ENCODE measurements at places on chromosomes 5 and 9.

DNA sequence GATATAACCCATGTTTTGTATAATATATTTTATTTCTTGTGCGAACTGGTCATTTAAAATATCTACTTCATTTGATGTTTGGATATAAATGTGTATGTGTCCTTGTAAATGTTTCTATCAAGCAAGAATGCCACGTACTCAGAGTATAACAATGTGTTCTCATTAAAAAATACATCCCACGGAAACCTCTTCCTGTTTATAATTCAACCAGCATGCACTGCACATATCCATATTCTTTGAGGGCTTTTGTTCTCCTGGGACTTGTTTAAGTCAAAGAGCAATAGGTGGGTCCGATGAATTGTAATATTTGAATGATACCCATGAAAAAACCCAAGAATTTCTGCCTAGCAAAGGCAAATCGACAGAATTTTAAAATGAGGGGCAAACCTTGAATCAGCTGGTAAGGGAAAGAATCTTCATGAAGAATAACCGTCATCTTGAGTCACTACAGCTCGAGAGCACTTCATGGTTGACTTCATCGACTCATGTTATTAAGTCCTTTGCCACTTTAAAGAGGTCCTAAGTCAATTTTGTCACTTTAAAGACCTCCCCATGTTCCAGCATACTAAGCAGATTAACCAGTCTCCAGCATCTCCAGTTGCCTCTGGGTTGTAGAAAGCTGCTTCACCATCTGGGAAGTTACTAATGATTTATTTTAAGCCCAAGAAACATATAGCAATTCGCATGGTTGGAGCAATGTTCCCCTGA, 80.6 kb downstream of the NPR3 start:
- no peak for DNase-seq

DNA sequence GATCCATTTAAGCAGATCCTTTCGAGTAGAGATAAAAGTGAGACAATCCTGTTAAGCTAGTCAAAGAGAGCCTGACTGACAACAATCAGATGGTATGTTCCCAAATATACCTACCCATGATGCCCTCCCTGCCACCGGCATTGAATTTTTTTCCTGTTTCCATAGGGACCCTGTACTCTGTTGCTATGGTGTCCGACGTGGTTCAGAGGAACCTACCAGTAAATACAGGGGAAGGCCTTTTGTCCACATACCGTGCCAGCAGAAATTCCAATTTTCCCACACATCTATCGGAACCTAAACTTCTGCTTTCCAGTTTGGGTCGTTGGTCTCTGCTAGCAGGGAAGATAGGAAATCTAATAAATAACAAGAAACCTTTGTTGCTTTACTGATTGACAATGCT, 64.7 kb downstream of the MEGF10 start:
- no peak for DNase-seq

DNA sequence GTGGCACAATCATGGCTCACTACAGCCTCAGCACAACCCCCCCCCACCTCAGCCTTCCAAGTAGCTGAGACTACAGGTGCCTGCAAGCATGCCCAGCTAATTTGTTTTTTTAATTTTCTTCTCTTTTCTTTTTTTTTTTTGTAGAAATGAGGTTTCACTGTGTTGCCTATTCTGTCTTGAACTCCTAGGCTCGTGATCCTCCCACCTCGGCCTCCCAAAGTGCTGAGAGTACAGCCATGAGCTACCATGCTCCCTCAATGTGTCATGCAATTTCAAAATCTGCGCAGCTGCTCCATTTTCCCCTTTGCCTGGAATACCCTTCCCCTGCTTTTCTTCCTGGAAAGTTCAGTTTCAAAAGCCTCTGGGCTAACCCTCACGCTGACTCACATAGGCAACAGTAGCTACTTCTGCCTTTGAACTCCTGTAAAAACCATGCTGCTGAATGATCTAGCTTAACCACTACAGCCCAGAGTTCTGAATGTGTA, 71.0 kb upstream of the IL7R start:
- DNase-seq = no peak

- DNase-seq = peak; percentile 28
These were observed 386.1 kb upstream of the MPDZ start for GRCh38 chr9:13665418-13666066.

GRCh38 chr5:44952376-44952775, 143.6 kb downstream of the MRPS30 start:
- DNase-seq = peak; percentile 18

- no peak for DNase-seq
These were observed 117.6 kb downstream of the PRDM6 start for GRCh38 chr5:123206618-123207017.

GRCh38 chr5:109688630-109688969, 1.1 kb upstream of the MAN2A1 start:
- no peak for DNase-seq

DNA sequence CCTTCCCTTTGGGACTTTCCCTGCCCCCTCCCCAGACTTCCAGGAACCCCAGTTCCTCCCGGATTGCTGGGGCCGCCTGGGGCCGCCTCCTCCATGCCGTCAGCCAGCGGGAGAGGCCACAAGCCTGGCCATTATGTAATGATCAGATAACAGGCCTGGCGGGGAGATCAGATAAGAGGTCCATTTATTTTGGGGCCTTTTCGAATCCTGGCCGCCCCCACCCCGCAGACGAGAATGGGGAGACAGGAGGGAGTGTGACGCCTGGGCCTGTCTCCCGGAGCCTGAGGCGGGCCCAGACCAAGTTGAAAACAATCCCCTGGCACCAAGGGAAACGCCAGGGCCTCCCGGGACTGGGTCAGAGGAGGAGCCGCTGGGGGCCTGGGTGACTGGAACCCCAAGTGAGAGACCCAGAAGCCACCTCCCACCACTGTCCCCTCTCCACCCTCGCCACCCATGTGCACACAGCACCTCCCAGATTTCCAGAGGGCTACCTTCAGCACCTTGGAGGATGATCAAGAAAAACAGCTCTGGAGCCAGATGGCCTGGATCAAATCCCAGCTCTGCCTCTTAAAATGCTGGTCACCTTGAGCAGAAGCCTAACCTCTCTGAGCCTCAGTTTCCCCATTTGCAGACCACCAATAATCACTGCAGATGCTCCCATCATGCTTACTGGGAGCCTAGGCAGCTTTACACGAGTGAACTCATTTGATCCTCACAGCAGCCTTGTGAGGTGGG, 7.8 kb downstream of the ENG start:
- DNase-seq = no peak

DNA sequence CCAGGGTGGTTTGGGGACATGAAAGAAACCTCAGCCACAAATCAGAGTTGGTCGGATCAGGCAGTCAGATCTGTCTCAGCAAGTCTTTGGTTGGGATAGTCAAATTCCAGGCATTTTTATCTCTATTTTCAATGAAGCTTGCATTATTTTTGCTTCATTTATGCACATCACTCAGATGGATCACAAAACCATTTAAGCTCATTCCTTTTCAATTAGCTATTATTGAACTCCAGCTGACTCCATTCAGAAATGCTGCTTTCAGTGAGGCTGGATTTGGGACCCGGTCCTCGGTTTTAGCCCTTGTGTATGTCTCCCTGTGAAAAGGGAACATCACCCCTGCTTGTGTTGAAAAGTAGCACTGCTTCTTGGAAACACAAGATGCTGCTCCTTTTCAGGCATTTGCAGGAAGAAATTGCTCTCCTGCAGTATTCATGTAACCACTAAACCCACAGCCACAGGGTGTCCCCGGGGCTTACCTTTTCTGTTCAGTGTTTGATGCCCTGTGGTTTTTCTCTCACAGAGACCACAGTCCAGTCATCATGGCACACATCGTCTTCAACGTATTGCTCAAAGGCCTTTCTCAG, 232.9 kb downstream of the NFIB start:
- no peak for DNase-seq

- DNase-seq = no peak
These were observed 2.3 kb upstream of the SMIM33 start for GRCh38 chr5:139468421-139468931.

DNA sequence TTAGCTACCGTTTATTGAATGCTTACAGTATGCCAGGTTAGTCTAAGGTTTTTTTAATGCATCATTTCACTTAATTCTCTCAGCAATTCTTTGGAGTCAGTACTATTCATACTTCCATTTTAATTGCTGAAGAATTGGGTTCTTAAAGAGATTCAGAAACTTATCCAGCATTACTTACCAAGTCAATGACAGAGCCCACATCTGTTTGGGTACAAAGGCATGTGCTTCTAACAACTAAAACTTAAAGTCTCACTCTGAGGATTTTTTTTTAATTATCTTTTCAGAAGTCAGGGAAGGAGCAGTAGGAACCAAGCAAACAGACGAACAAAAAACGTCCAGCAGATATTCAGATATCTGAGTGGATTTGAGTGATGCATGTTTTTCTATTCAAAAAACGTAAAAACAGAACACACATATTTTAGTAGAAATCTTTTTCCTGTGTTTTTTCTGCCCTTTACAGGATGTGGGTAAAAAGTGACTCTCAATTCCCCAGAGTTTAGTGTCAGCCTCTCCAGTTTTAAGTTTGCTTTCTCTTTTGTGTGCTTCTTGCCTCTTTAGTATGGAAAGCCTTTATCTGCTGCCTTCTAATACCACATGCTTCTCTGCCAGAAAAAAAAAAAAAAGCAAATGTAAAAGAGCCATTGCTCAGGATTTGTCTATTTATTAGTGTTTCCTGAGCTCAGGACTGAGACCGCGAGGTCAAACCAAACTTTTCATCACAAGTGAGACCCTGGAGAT, 118.0 kb downstream of the PRKACG start:
- DNase-seq = no peak

DNA sequence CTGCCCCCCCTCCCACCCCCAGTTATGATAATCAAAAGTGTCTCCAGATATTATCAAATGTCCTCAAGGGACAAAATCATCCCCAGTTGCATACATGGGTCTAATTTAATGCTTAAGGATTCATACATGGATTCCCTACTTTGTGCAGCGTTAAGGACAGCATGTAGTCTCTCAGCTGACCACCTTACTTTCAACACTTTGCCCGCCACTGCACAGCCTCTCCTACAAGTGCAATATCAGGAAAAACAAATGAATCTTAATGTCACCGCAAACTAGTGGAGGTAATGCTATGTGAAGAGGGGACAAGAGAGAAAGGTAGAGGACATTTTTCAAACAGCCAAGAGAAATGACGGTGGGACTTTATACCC, 78.6 kb downstream of the TLE1 start:
- no peak for DNase-seq

DNA sequence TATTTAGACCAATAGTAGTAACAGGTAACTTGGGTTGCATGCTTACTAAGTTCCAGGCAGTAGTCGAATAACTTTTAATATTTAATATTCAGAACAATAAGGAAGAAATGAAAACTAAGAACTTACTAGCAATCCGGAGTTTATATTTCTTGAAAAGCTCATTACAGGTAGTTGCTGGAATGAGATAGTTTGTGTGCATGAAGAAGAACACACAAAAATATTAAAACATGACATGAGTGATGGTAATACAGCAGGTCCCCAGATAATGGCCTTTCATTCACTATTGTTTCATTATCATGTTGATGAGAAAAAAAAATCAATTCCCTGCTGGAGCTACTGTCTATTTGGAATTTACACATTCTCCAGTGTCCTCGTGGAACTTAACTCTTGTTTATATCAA, 44.7 kb downstream of the EXOSC2 start:
- DNase-seq = no peak

GRCh38 chr9:136719195-136719880, 7.0 kb downstream of the DIPK1B start:
- DNase-seq = no peak

DNA sequence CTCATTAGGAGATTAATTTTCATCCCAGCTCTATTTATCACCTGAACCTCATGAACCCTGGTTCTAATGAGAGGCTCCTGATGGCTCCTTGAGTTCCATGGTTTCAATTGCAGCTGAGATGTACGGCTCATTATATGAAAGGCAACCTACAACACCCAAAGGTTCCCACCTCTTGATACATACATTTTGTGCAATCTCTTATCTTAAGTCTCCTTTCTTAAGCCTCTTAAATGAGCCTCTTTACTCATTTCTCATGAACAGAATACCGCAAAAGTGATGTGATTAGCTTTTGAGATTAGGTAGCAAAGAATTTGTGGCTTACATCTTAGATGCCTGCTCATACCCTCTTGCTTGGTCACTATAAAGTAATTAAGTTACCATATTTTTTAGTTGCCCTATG, 1964.0 kb upstream of the CDH6 start:
- no peak for DNase-seq

Data from AG08396 (cell line).